ENCODE measurements at places on chromosomes 5 and 9. TPM values are rescaled to one million over a fixed set of nuclear protein-coding genes. Genes with fewer than 3 reads are reported as not detected.

GRCh38 chr9:37639109-37639762 is 11.5 kb upstream of the FRMPD1 start:
- H3K4me1 ChIP-seq, result no peaks in the 10 kb centered on the region
- DNase-seq, result no peak
- no peak overlapping the region for H3K27ac ChIP-seq
- no peaks in the 10 kb centered on the region for H3K36me3 ChIP-seq
- no peaks in the 10 kb centered on the region for H3K27me3 ChIP-seq

- no peaks in the 10 kb centered on the region for H3K4me1 ChIP-seq
- no peak overlapping the region for H3K27ac ChIP-seq
- H3K27me3 ChIP-seq, result no peaks in the 10 kb centered on the region
- DNase-seq, result no peak
- H3K36me3 ChIP-seq, result no peaks in the 10 kb centered on the region
Observed at GRCh38 chr5:124478264-124478663, 268.2 kb downstream of the ZNF608 start.

DNA sequence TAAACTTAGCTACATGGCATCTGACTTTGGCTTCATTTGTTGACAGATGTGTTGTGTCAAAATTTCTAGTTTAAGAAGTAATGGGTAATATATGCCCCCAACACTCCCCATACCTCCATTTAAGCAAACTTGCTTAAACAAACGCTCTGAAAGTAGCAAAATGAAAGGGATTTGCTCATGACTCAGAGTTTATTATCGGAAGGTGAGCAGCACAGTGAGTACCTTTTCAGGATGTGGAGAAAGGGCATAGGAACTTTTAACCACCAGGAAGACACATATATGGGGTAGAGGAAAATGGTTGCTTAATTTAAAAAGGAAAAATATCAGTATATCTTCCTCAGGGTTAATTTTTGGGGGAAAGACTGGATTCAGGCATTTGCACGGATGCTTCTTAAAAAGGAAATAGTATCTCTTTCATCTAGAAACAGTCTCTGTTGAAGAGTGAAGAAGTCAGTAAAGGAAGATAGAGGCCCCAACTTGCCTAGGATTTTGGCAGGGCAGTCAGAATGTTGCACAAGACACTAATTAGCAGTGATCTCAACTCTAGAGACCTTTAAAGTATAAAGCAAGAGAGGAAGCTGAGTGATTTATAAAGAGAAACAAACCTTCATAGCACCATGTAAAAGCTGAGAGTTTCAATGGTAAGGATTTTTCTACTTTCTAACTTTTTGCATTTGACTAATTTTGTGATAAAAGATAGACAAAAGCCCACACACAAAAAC is 155.1 kb downstream of the TRIO start:
- peak; percentile 29 for DNase-seq
- no peaks in the 10 kb centered on the region for H3K27me3 ChIP-seq
- H3K4me1 ChIP-seq, result peaks cover 14% of the 10 kb centered on the region
- no peak overlapping the region for H3K4me3 ChIP-seq
- no peaks in the 10 kb centered on the region for H3K36me3 ChIP-seq
- no peak overlapping the region for H3K27ac ChIP-seq

DNA sequence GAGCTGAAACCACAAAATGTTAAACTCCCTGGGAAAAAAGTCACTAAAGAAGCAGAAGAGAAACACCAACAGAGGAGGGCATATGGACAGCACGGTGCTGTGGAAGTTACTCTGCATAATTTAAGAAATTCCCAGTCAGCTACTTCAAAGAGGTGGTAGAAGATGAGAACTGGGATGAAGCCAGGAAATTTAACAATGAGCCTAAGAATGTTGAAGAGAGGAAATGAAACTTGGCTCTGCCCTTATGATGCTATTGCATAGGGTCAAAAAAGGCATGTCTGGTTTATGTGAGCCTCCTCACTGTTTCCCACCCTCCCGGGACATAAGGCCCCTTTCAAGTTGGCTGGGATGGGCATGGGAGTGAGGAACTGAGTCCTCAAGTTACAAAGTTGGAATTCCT is 25.4 kb upstream of the SNX18 start:
- H3K27me3 ChIP-seq, result no peaks in the 10 kb centered on the region
- H3K36me3 ChIP-seq, result no peaks in the 10 kb centered on the region
- no peak overlapping the region for H3K27ac ChIP-seq

- no peak for DNase-seq
- no peaks in the 10 kb centered on the region for H3K36me3 ChIP-seq
- no peaks in the 10 kb centered on the region for H3K4me1 ChIP-seq
- no peak overlapping the region for H3K27ac ChIP-seq
Observed at GRCh38 chr5:7925961-7926695, 57.2 kb downstream of the MTRR start.

DNA sequence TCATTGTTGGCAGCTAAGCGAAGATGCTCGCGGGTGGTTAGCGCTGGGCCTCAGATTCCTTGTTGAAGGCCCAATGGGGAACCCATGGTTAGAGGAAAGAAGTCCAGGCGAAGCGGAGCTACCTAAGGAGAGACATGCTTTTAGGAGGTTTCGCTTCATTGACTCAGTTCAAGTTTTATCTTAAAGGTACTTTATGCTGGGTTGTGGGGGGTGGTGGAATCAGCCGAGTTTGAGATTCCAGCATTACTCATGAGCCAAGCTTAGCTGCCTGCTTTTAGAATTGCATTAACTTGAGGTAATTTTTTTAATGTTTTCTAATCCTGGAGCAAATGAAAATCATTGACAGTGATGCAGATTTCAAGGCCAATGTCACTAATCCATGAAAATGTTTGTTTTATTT is 16.1 kb downstream of the MEGF10 start:
- H3K27me3 ChIP-seq, result no peaks in the 10 kb centered on the region
- H3K4me3 ChIP-seq, result no peak overlapping the region
- H3K36me3 ChIP-seq, result no peaks in the 10 kb centered on the region
- no peaks in the 10 kb centered on the region for H3K4me1 ChIP-seq

DNA sequence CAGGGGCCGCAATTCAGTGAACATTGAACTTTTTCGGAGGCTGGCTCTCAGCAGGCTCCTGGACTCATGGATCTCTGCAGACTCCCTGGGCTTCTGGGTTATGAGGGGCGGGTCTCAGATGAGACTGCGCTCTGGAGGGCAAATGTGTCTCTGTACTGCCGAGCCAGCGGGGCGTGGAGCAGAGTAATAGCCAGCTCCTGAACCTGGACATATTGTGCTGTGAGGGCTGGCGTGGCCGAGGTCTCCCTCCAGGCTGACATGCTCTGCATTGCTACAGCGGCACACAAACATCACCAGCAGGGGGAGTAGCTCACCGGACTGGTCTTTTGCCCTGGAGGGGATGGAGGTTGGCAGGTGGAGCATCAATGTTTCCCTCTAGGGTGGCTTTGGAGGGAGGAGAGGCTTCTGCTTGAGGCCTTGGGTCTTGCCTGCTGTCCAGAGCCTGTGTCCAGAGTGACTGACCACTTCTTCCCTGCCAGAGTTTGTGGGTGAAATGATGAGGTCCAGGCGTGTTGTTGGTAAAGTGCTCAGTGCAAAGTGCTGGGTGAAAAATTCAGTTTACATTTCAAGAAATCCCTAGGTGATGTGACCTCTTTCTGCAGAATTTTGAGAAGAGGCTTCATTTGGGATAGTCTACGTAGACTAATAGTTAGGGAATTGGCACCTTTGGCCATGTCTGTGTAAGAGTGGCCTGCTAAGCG is 10.9 kb upstream of the GADD45G start:
- no peak overlapping the region for H3K4me3 ChIP-seq
- H3K36me3 ChIP-seq, result no peaks in the 10 kb centered on the region
- DNase-seq, result peak; percentile 87
- H3K27me3 ChIP-seq, result no peaks in the 10 kb centered on the region
- H3K4me1 ChIP-seq, result no peaks in the 10 kb centered on the region

GRCh38 chr5:124822647-124823046 is 76.2 kb upstream of the ZNF608 start:
- H3K36me3 ChIP-seq, result no peaks in the 10 kb centered on the region
- peaks cover 5% of the 10 kb centered on the region for H3K4me1 ChIP-seq
- no peaks in the 10 kb centered on the region for H3K27me3 ChIP-seq
- no peak overlapping the region for H3K4me3 ChIP-seq
- H3K27ac ChIP-seq, result no peak overlapping the region

- peaks cover 4% of the 10 kb centered on the region for H3K36me3 ChIP-seq
- no peak overlapping the region for H3K4me3 ChIP-seq
- no peaks in the 10 kb centered on the region for H3K27me3 ChIP-seq
- H3K4me1 ChIP-seq, result peaks cover 44% of the 10 kb centered on the region
- no peak for DNase-seq
Observed at GRCh38 chr5:141496038-141496437, 7.2 kb downstream of the PCDHGC5 start.

DNA sequence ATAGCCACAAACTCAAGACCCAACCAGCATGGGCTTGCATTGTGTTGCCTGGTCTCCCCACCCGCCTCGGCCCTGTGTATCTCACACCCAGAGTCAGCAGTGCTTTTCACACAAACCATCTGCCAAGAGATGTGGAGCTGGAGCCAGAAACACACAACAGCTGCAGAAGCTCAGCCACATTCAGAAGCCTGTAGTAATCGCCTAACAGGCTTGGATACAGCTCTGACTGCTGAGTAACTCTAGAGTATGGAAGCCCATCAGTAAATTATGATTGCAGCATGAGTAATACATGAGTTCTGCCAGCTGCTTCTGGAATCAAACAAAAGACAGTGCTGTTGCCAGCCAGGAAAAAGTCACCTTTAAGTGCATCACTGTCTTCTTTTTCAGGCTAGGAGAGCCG is 16.0 kb downstream of the TEK start:
- no peak overlapping the region for H3K4me3 ChIP-seq
- no peaks in the 10 kb centered on the region for H3K36me3 ChIP-seq
- H3K27me3 ChIP-seq, result no peaks in the 10 kb centered on the region

DNA sequence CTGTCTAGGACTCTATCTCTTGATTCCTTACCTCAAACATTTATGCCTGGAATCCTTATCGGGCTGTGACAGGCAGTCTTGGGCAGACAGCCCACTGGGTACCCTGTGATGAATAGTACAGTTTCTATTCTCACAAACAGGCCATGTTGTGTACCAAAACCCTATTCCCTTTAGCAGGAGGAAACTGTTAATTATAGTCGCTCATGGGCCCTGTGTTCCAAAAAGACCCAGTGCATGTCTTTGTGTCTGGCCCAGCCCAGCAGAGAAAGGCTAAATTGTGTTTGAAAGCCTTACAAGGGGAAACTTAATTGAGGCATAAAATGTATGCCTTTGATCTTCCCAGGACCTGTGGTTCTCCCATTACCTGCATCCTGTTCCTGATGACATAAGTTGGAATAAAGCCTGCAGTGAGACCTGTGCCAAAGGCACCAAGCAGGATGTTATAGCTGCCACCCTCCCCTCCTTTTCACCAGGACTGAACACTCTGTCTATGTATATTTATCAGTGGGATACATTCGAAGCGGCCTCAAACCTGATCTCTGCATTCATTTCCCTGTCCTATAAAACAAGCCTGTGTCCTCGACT is 43.3 kb downstream of the TLR4 start:
- H3K27me3 ChIP-seq, result no peaks in the 10 kb centered on the region
- no peaks in the 10 kb centered on the region for H3K36me3 ChIP-seq
- H3K4me1 ChIP-seq, result no peaks in the 10 kb centered on the region
- H3K4me3 ChIP-seq, result no peak overlapping the region
- H3K27ac ChIP-seq, result no peak overlapping the region

DNA sequence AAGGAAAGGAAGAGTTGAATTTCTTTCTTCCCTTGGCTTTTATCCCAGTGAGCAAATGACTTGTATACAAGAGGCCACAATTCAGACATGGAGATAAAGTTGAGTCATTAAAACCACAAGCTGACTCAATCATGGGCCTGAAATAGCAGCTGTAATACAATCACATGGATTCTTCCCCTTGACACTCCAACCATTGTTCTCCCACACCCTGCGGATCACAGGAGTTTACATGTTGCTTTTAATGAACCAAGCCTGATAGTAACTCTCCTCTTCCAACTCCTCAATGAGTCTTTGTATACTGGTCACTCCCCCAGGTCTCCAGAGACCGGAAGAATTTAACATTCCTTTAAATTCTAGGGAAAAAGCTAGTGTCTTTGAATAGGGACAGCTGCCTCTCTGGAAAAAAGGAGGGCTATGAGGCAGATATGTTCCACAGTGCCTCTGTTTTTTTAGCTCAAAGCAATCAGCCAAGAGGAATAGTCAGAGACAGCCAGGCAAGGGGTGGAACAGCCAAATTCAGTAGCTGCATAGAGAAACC is 32.4 kb downstream of the PCDHGC5 start:
- H3K36me3 ChIP-seq, result peaks cover 4% of the 10 kb centered on the region
- H3K27ac ChIP-seq, result peak overlapping the region; percentile 94
- no peak overlapping the region for H3K4me3 ChIP-seq
- H3K27me3 ChIP-seq, result no peaks in the 10 kb centered on the region
- H3K4me1 ChIP-seq, result peaks cover 76% of the 10 kb centered on the region

DNA sequence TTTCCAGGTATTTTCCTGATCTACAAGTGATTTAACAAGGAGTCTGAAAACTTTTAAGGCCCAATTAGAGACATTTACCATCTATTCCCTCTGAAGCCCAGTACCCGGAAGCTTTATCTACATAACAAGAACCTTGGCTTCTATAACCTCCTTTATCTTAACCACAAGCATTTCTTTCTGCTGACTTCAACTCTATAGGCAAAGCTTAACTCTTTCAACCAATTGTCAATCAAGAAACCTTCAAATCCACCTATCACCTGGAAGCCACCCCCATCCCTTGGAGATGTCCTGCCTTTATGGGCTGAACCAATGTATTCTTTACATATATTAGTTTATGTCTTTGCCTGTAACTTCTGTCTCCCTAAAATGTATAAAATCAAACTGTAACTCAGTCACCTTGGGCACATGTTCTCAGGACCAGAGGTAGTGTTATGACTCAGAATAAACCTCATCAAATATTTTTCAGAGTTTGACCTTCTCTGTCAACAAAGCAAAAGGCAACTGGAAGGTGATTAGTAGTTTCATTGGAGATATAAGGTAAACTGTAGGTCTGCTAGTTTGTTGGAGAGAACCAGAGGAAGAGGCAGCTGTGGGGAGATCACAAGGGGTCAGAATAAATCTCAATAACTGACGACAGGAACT is 13.0 kb upstream of the RIMOC1 start:
- no peak overlapping the region for H3K4me3 ChIP-seq
- H3K36me3 ChIP-seq, result no peaks in the 10 kb centered on the region
- no peak overlapping the region for H3K27ac ChIP-seq
- no peak for DNase-seq
- H3K27me3 ChIP-seq, result no peaks in the 10 kb centered on the region

DNA sequence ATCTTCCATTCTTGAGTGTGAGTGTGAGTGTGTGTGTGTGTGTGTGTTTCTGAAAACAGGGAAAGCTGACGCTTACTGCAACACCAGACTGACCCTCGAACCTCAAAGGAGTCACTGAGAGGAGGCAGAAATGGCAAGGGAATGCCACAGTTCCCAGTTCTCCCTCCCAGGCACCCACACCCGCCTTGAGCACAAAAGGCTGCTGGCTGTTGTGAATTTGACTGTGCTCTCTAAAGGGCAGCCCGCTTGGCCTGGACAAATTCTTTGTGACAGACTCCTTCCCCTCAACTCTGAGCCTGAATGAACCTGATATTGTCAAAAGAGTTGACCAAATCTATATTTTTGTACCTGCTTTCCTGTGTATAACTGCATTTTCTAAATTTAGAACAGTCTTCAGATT is 245.7 kb upstream of the IRX2 start:
- DNase-seq, result no peak
- no peak overlapping the region for H3K27ac ChIP-seq
- H3K4me1 ChIP-seq, result no peaks in the 10 kb centered on the region
- no peak overlapping the region for H3K4me3 ChIP-seq
- H3K36me3 ChIP-seq, result no peaks in the 10 kb centered on the region
- no peaks in the 10 kb centered on the region for H3K27me3 ChIP-seq

Gene TERT
- not detected for total RNA-seq

Gene BARX1
- total RNA-seq, result not detected

Gene ZNF79
- total RNA-seq, result 13.3 TPM

Gene ACTBL2
- total RNA-seq, result not detected

Gene WNK2
- total RNA-seq, result 24.8 TPM

Gene PCDHGB6
- total RNA-seq, result 12.5 TPM

Gene SPATA31C1
- not detected for total RNA-seq

Gene PCDHB9
- 3.7 TPM for total RNA-seq

Gene KIF27
- total RNA-seq, result 6.1 TPM

Data from vagina (tissue), 2 donors.